Activated T-helper 1 cell treated with anti-CD3 and anti-CD28 coated beads, Interleukin-2, amount 50 U/mL, for 16 hours (primary cell): ENCODE measurements at places on chromosomes 12 and 14.

- DNase-seq: no peak
Measured at GRCh38 chr14:64238049-64238448, 56.1 kb downstream of the ESR2 start.

DNA sequence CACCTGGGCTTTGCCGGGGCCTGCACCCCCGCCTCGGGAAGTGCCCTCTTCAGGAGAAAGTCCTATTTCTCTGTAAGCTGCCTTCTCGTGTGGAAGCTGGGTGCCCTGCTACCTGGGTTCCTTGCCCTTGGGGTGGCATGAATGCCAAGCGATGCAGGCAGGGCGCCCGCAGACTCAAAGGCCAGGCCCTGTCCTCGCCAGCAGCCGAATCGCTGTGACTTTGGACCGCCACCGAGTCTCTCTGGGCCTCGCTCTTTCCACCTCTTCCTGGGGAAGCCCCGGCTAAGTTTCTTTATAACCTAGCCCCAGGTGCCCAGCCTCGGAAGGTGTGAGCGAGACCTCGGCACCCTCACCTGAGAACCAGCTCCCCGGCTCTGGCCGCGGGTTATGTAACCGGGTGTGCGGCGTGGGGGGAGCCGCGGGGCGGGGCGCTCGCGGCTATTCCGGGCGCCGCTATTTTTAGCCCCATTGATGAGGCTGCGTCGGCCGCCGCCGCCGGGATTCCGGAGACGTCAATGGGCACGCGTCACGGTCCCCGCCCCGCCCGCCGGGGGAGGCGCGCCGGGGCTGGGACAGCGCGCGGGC, 14.6 kb upstream of the NR4A1 start:
- peak; percentile 58 for DNase-seq

DNA sequence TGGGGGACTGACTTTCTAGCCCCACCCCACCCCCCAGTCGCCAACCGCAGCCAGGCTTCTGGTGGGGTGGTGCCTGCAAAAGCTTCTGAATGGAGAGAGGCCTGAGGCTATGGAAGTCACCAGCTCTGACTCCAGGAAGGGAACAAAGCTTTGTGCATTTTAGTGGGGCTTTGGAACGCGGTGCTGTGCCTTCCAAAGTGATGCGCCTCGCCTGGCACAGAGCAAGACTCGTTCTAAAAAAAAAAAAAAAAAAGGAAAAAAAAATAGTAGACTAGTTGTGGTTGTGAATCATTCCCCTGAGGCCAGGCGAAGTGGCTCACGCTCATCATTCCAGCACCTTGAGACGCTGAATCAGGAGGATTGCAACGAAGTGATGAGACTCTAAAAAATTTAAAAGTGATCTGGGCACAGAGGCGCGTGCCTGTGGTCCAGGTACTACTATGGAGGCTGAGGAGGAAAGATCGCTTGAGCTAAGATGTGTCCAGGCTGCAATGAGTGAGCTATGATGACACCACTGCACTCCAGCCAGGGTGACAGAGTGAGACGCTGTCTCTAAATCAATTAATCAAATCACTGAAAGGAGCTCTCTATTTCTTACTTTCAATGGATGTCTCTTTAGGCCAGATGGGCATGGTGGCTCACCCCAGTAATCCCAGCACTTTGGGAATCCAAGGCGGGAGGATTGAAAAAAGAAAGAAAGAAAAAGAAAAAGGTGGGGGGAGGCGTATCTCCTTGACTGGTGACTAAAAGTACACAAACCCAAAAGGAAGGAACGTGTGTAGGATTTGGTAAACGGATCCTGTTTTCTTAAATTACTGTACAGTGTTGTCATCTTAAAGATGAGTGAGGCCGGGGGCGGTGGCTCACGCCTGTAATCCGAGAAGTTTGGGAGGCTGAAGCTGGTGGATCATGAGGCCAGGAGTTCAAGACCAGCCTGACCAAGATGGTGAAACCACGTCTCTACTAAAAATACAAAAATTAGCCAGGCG, 259.6 kb upstream of the ALG10B start:
- DNase-seq: no peak

DNA sequence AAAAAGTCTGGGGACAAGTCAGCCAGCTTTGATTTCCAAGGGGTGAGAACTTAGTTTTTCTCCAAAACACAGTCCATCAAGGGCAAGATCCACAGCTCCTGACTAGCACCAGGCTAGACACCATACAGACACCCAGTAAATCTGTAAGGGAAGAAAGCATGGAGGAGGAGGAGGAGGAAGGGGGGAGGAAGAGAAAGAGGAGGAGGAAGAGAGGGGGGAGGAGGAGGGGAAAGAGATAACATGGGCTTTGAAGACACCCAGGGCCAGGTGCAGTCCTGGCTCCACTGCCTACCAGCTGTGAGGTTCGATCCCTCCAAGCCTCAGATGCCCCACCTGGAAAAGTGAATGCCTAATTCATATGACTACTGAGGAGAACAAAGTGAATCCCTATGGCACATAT, 18.3 kb downstream of the KDM2B start:
- DNase-seq: no peak

DNA sequence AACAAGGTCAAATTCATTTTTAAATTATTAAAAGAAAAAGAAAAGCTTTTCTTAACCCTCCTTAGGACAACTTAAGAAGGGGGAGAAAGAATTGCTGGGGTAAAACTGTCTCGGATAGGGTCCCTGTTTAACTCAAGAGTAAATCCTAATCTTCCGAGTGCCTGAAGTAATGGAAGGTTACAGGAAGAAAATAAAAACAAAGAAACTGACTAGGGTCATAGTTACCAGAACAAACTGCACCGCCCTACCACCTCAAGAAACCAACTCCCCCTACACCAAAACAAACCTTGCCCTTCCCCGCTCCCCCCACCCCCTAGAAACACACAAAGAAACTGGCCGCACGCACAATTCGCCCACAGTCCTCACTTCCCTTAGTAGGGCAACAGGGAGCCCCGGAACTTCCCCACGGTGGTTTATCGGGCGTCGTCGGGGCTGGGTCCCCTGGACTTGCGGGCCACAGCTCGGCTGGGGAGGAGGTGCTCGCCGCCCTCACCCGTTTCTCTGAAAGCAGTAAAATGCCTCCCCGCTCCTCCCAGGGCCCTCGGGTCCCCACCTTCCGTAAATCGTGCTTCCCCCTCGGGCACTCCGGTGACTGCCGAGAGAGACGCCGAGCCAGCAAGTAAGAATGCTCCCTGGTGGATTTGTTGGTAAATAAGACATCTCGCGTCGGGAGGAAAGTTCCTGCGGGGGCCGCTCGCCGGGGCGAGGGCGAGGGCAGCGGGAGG, 2.4 kb downstream of the SINHCAF start:
- peak; percentile 22 for DNase-seq

DNA sequence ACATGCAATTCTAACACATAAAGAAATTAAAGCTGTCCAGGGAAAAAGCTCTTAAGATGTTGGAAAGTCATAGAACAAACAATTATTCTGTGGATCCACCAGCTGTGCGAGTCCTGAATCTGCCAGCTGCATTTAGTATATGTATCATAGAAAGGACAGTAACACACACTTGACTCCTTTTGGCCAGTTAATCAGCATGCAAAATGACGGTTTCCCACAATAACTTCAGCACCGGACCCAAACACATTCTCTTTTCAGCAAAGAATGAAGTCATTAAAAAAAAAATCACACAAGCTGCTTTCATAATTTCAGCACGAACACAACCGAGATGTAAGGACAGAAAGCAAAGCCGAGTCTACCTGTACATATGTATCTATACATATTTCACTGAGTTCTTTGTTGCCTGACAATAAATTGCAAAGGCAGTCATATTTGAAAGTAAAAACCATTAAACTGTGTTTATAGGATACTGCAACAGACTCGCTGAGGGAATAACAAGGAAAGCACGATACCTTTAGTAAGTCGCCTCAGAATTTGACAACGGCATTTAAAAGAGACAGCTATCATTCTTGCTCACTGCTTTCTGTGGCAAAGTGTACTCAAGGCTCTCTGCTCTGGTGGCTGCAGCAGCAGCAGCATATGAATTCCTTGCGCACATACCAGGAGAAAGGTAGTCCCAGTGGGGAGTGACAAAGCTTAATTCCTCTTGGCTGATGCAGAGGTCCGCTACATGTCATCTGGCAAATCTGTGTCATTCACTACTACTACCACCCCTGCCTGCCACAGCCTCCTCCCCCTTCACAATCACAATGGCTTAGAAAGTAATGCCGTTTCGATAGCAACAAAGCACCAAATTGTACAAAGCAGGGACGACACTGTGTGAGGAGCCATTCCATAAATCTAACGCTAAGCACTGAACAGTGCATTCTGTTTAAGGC, at the start of gene GRIP1:
Gene GRIP1 (minus strand): TSS at position 739 of the 938 bp plus-strand sequence. CDS start 172 bp downstream, at position 567.
- DNase-seq: no peak

- DNase-seq: no peak
Measured at GRCh38 chr14:92108345-92109254, 2.2 kb upstream of the ATXN3 start.

GRCh38 chr12:111869671-111870070, 27.6 kb downstream of the MAPKAPK5 start:
- no peak for DNase-seq

- DNase-seq: no peak
Measured at GRCh38 chr14:68650404-68650994, 142.4 kb downstream of the ZFP36L1 start.
